ENCODE measurements at places on chromosomes 2 and 18. TPM values are rescaled to one million over a fixed set of nuclear protein-coding genes. Genes with fewer than 3 reads are reported as not detected.
A peak's percentile ranks its signal among the peaks of the same experiment; 100 is the strongest.

DNA sequence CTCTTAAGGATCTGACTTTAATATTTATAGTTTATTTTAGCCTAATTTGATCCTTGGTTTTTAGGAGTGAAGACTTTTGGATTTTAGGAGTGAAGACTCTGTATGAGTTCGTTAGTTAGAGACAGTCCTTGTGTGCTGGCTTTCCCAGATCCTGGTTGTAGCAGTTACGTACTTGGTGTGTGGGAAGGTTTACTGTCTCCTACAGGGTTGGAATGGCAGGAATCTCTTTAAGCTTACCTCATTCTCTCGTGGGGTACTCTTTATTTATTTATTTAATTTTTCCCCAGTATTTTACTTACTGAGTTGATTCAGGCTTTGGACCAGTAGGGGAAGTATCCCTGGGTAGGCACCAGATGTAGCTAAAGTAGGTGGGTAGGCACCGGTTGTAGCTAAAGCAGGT is 1.8 kb upstream of the CXCR2 start:
- no peak for DNase-seq

- no peak for DNase-seq
Measured at GRCh38 chr18:35345460-35345921, 1.3 kb upstream of the ZNF24 start.

DNA sequence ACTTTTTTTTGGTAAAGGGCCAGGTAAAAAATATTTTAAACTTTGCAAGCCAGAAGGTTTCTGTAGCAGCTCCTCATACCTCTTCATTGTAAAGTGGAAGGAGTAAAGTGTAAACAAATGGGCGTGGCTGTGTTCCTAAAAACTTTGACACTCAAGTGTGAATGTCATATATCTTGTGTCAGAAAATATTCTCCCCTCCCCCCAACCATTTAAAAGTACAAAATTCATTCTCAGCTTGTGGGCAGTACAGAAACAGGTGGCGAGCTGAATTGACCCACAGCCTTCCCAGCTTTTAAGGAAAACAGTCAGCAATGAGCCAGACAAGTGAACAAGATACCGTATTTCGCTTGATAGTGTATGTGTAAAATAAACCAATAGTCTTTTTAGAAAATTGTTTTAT is 4.0 kb downstream of the YPEL5 start:
- DNase-seq, result no peak

DNA sequence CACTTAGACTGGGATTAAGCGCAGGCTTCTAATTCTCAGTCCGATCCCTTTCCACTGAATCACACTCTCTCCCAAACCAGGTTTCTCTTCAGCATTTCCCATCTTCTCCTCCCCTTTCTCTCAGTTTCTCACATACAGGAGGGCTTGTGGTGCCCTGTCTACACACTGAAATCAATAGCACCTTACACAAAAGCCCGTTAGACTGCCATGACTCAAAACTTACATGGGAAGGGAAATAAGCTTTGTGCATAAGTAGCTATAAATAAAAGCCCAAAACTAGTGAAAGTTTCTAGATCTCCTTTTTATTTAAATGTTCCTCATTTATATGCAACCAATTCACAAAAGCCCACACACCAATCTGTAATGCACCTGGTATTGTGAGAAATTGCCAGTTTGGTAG is 318.4 kb downstream of the TXNL1 start:
- no peak for DNase-seq

GRCh38 chr2:158578703-158579330 is 122.1 kb downstream of the PKP4 start:
- DNase-seq, result no peak

DNA sequence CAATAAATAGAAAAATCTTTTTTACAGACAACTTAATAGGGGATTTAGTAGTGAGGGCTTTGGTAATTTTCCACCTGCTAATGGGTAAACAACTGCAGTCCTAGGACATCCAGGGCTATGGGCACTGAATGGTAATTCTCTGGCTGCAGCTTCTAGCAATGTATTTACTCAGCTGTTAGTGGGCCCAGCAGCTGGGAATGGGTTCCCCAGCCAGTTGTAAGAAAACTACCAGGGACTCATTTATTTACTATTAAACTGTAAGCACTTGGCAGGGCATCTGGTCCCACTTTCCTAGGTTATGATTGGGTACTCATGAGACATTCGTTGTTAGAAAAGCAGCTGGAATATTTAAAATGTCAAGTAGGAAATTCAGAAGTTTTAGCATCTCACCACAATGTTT is 363.8 kb upstream of the TRIB2 start:
- peak; percentile 6 for DNase-seq

DNA sequence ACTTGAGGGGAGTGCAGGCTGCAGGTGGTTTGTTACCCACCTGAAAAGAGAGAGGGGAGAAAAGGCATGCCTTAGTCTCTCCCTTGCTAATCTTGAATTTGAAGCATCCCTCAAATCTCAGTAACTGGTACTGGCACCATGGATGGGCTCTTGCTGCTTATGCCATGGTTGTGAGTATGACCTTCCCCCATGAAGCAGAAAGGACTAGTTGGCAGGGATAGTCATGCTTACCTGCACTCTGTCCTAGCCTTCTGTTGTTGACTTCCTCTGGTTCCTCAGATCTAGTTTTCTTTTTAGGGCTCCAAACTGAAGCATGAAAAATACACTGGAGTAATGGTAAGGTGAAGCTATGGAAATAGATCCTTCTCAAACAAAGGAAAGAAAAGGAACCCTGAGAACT is 191.2 kb downstream of the SPAG16 start:
- DNase-seq, result no peak

DNA sequence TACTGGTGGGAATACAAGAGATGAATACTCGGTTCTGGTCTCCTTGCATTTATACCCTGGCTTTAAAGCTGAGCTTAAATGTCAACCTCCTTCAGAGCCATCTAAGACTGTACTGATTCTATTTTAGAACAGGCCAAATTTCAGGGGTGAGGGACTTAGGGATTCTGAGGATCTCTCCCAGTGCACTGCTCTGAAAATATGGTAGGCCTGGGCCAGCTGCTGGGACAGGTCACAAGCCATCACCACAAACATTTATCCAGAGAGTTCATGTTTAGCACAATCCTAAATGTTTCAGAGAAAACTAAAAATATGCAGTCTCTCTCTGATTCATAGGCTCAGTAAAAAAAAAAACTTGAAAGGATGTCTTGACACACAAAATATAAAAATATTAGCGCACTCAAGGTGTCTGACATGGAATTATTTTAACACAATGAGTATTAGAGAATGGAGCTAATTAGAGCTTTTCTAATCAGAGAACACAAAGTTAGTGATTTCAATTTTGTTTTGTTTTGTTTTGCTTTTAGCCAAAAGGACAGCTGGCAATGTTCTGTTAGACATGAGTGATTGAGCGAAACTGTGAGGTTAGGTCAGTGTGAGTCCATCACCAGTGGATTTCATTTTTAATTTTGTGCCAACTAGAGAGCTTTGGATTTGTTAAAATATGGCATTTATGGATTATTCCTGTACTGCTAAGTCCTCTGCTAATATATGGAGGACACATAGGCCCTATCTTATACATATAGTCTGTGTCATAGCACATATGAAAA is 38.8 kb downstream of the MFSD6 start:
- DNase-seq, result no peak

- DNase-seq, result no peak
Measured at GRCh38 chr2:21728133-21728532, 604.4 kb downstream of the TDRD15 start.

DNA sequence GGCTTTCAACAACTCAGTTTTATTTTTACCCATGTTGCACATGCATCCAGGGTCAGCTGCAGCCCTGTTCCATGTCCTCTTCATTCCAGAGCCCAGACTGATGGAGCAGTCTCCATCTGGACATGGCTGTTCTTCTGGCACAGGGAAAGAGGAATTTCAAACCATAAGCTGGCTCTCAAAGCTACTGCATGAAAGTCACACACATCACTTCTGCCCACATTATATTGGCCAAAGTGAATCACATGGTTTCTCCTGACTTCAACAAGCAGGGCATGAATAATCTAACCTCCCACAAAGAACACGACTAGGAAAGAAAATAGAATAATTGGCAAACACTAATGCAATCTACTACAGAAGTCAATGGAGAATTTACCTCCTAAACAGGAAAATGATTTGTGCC is 94.2 kb downstream of the FTCDNL1 start:
- no peak for DNase-seq

DNA sequence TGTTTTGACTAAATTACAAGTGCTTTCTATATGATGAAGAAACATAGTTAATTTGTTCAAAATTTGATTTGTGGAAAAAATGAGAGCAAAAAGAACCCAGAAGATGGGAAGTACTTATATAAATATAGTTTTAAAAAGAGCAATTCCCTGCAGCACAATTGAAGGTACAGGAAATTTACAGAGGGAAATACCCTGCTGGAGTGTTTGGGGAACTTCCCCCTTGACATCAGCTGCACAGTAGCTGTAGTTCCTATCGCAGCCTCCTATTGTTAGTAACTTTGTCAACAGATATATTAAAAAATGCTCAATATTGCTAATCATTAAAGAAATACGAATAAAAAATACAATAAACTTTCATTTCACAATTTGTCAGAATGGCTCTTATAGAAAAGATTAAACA is 1118.8 kb upstream of the ZEB2 start:
- no peak for DNase-seq

DNA sequence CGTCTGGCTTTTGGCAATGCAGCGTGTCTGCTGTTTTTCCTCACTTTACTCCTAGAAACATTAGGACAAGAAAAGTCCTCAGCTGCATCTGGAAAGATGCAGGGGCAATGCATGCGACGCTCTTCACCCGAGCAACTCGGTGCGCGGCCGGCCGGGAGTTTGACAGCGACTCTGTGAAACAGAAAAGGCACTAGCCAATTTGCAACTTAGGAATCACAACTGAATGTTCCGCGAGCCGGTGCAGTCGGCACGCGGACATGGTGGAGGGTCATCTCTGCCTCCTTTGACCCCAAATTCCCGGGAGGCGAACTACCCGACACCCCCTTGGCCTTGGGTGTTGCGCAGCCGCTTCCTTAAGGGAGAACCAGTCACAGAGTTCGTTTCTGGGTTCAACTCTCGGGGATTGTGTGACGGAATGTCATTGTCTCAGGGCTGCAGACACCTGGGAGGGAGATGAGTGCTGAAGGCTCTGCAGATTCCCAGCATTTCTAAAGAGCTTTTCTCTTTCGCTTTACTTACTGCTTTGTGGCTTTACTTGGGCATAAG is 9.8 kb downstream of the NR4A2 start:
- DNase-seq, result peak; percentile 73

- DNase-seq, result no peak
Measured at GRCh38 chr2:224078656-224079055, 39.6 kb upstream of the SERPINE2 start.

GRCh38 chr2:217826520-217826919 is 176.3 kb downstream of the TNS1 start:
- DNase-seq, result peak; percentile 86

GRCh38 chr18:79567481-79568147 is 112.0 kb upstream of the CTDP1 start:
- peak; percentile 54 for DNase-seq

DNA sequence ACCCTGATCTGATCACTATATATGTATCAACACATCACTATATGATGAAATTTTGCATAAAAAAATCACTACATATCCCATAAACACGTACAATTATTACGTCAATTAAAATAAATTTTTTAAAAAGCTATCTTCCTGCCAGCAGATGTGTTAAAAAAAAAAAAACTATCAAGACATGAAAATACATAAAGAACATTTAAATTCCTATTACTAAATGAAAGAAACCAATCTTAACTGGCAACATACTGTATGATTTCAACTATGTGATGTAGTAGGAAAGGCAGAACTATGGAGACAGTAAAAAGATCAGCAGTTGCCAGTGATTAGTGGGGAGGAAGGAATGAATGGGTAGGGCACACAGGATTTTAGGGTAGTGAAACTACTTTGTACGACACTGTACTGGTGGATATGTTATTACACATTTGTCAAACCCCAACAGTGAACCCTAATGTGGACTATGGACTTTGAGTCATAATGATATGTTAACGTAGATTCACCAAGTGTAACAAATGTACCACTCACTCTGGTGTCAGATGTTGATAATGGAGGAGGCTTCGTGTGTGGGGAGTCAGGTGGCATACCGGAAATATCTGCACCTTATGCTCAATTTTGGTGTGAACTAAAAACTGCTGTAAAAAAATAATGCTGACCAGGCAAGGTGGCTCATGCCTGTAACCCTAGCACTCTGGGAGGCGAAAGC is 27.4 kb downstream of the USP34 start:
- DNase-seq, result no peak

DNA sequence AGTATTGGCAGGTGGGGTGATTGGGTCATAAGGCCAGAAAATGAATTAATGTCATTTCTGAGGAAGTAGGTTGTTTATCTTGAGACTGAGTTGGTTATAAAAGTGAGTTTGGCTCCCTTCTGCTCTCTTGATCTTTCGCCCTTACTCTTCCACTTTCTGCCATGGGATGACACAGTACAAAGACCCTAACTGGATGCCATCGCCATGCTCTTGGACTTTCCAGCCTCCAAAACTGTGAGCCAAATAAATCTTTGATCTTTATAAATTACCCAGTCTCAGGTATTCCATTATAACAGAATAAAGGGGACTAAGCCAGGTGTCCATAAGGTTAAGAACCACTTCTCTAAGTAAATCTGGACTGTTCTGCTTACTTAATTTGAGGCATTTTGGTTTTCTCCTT is 44.4 kb downstream of the MAP4K3 start:
- no peak for DNase-seq

DNA sequence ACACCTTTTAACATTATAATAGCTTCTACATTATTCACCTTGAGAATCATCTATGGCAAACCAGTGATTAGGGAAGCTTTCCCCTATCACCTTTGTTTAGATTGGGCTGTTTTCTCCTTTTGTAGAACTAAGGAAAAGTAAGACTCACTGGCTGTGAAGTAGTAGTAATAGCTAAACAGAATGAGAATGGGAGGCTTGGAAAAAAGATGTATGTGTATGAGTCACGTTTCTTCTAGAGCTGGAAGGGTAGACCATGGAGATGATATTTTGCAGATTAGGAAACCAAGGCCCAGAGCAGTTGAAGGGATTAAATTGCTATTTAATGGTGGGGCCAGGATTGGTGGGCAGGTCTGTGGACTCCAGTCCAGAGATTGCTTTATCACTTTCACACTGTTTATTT is 214.5 kb downstream of the MCFD2 start:
- no peak for DNase-seq

- DNase-seq, result no peak
Measured at GRCh38 chr2:69307579-69308064, 79.4 kb downstream of the GFPT1 start.

DNA sequence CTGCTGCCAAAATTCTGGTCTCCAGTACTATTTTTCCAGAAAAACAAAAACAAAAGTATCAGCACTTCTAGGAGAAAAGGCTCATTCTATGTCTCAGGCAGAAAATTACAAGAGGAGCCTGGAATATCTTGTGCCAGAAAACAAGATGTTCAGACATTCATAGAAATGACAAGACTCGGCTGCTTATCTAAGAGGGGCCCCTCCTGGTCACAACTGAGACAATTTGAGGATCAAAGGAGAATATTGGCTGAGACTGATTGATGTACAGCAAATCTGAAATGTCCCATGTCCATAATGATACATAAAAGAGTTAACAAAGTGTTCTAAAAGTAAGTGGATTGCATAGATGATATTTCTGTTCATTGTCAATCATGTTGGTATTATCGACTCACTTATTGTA is 2.4 kb upstream of the RPS7 start:
- DNase-seq, result no peak

Gene C2orf80
- polyA plus RNA-seq, result not detected

Gene VWA3B
- polyA plus RNA-seq, result 4.6 TPM

Gene TEX44
- polyA plus RNA-seq, result not detected

Gene MYO7B
- 2.0 TPM for polyA plus RNA-seq

Gene ALPI
- polyA plus RNA-seq, result not detected

Gene KCNK3
- polyA plus RNA-seq, result 25.5 TPM

Gene FBLN7
- 13.9 TPM for polyA plus RNA-seq

Gene SPAG16
- polyA plus RNA-seq, result 47.4 TPM

Gene GALR1
- 0.07 TPM for polyA plus RNA-seq

Gene MYCN
- polyA plus RNA-seq, result 18.7 TPM

Gene PRSS56
- polyA plus RNA-seq, result not detected

Gene ABI2
- polyA plus RNA-seq, result 68.2 TPM

Data from left lung (tissue), 14 donors.